ENCODE measurements at places on chromosomes 2 and 18.
A peak's percentile ranks its signal among the peaks of the same experiment; 100 is the strongest.

DNA sequence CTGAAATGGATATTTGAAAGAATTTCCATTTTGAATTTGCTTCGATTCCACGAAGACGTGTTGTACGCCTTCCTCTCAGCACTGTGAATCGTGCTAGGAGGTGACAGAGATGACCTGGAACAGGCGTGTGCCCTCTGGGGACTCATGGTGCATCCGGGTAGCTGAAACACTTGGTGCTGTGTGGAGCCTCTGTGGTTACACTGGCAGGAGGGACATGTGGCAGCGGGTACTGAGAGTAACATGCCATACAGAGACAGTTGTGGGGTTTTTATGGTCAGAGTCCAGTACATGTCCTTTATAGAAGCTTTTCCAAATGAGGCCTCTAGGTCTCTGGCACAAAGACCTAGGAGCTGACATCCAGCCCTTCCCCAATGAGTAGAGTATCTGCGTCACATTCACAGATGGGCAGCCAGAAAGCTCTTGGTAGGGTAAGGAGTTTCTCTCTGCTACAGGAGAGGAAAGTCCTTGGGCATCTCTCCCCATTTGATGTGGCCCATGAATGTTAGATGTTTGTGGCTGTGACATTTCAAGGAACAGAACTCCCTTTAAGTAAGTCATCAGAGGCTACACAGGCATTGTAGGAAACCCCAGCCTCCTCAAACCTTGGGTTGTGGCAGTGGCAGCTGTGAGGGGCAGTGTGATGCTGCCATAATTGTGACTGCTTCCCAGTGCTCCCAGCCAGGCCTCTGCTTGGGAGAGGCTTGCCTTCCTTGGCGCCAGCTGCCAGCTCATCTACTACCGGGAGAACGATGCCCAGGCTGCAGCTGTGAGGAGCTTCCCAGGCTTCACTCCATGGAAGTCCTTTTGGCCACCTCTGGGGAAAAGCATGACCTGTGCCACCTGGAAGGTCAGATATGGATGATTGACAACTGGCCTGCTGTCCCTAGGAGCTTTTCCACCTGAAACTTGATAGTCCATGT lies 80.6 kb downstream of the ACOXL start:
- DNase-seq: no peak

- DNase-seq: peak; percentile 70
Observed at GRCh38 chr2:28452534-28453081, 43.3 kb upstream of the PLB1 start.

- DNase-seq: no peak
Observed at GRCh38 chr2:150617351-150617978, 130.0 kb upstream of the RND3 start.

GRCh38 chr2:120599072-120599471 lies 136.6 kb upstream of the GLI2 start:
- no peak for DNase-seq

DNA sequence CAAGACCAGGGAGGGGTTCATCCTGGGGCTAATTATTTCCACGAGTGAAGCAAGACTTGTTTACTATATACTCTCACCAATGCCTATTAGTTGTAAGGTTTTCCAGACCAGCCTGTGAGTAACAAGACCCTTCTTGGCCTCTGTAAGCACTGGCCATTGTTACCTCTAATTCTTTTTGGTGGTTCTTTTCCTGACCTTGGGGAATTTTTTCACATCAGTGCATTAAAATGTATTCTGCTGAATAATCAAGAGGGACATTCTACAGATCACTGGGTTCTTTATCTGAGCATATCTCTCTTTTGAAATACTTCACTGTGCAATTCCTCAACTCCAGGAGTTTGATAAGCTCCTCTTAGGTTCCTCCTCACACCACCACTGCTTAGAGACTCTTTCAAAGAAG lies 909.9 kb upstream of the ACVR2A start:
- DNase-seq: no peak

DNA sequence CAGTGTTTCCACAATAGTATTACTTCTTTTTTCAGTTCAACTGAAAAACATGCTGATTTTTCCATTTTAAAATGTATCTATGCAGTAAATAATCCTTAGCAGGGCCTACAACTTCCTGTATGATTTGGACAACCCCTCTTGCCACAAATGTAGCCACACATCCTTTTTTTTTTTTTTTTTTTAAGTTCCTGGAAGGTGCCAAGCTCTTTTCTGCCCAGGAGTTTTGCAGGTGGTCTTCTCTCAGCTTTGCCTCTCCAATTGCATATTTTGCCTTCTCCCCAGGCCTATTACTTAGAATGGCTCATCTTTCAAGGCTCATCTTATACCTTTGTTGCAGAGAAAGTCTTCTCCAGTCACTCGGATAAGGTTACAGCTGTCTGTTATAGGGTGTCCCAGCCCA lies 11.6 kb downstream of the KLHL14 start:
- no peak for DNase-seq

- DNase-seq: no peak
Observed at GRCh38 chr2:112848833-112849232, 12.3 kb upstream of the IL1B start.

DNA sequence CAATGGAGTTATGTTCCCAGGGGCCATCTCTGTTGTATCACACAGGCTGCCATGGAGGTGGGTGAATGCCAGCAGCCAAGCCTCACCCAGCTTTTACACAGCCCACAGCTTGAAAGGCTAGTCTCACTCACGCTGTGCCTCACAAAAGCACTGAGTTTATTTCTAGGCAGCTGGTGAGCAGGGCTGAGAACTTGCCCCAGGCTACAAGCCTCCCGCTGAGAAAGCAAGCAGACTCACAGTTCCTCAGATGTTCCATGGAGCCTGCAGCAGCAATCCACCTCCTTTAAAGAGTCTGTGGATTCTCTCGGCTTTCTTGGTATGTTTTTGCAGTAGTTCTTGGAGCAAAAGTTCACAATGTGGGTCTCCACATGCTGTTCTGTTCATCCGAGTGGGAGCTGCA lies 40.9 kb upstream of the ALKAL2 start:
- DNase-seq: no peak

DNA sequence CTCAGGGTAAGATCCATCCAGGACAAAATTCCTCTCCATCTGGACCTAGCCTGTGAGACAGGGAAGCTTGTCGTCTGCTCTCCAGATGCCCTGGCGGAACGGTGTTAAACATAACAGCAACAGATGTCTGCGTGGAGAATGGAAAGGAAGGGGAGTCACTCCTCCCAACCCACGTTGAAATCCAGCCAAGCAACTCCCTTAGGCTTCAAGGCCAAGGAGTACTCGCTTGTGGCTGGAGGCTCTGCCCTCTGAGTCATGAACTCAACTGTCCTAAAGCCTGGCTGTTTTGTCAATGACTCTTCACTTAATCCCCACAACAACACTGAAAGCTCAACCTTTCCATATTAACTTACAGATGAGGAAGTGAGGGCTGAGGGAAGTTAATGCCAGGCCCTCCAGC lies 42.2 kb downstream of the TPO start:
- no peak for DNase-seq

DNA sequence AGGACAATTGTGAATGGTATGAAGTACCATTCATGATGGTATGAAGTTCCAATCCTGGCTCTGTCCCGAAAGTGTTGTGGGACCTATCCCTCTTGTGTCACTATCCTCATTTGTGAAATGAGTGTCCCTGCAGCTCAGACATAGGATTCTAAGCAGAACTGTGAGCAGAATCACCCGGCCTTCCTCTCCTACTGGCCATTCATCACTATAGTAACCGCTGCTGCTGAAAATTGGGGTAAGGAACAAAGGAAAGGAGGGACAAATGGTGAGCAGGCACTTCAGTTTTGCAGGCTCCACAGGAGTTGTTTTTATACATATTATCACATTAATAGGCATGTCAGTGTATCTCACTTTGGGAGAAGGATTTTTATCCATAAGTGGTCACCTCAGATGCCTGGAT lies 27.4 kb downstream of the SMYD1 start:
- DNase-seq: no peak

DNA sequence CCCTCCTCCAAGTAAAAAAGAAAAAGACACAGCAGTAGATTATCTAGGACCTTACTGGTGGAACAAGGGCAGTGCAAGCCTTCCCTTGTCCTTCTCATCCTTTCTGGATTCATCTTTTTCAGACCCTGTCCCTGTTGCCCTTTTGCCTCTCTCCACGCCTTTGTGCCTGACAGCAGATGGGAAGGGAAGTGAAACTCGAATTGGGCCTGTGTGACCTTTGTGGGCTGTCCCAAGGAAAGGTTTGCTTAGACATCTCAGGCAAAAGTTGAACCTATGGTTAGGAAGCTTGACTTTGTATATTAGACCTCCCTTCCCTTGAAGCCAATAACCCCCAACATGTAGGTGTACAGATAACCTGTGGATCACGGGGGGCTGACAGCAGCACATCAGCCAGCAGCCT lies 185.3 kb downstream of the PRKCE start:
- peak; percentile 35 for DNase-seq

GRCh38 chr18:13615432-13615861 lies 110.9 kb downstream of the FAM210A start:
- DNase-seq: no peak

GRCh38 chr2:74080346-74080745 lies 67.4 kb downstream of the BOLA3 start:
- DNase-seq: no peak

- no peak for DNase-seq
Observed at GRCh38 chr18:31041271-31042083, 1.1 kb downstream of the DSC3 start.

DNA sequence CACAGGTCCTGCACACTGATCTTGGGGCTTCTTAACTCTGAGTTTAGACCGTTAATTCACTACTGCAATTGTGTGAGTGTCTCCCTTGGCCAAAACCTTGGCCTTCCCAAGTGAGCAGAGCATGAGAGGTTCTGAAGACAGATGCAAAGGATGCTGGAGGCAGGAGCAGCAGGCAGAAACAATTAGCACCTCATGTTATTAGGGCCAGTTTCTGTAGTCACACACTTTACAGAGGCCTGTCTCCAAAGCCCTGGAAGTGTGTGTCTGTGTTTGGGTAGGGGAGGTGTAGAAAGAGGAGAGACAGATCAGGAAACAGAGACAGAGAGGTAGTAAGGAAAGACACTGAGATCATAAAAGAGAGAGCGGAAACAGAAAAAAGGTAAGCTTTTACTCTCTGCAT lies 533.8 kb downstream of the TMEM182 start:
- no peak for DNase-seq

GRCh38 chr2:66389651-66390131 lies 45.2 kb upstream of the MEIS1 start:
- no peak for DNase-seq

DNA sequence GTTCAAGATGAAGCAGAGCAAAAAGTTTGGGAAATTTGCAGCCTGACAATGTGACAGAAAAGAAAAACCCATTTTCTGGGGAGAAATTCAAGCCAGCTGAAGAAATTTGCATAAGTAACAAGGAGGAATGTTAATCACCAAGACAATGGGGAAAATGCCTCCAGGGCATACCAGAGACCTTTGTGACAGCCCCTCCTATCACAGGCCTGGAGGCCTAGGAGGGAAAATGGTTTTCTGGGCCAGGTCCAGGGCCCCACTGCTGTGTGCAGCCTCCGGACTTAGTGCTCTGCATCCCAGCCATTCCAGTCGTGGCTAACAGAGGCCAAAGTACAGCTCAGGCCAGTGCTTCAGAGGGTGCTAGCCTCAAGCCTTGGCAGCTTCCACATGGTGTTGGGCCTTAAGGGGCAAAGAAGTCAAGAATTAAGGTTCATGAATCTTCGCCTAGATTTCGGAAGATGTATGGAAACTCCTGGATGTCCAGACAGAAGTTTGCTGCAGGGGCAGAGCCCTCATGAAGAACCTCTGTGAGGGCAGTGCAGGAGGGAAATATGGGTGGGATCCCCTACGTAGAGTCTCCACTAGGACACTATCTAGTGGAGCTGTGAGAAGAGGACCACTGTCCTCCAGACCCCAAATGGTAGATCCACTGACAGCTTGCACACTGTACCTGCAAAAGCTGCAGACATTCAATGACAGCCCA lies 314.1 kb upstream of the TRIB2 start:
- no peak for DNase-seq

- DNase-seq: no peak
Observed at GRCh38 chr18:39840856-39841481, 2114.1 kb upstream of the PIK3C3 start.

- DNase-seq: no peak
Observed at GRCh38 chr2:189783451-189783926, 650 bp downstream of the ORMDL1 start.

- DNase-seq: no peak
Observed at GRCh38 chr2:113228991-113229716, 49.6 kb downstream of the PAX8 start.

DNA sequence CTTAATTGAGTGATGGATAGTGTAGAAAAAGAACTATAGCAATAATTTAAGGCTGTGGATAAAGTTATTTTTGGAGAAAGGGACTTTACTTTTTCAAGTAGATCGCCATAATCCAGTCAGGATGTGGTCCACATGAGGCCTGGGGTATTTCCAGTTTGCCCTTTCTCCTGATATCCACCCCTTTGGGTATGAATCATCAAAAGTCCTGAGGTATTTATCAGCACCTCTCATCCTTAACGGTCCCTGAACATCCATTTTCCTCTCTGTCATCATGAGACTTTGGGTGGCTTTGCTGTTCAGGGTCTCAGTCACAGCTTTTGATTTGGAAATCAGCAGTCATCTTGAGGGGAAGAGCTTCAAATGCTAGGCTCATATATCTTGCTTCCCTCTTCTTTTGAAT lies 39.3 kb upstream of the ELAC1 start:
- DNase-seq: no peak

DNA sequence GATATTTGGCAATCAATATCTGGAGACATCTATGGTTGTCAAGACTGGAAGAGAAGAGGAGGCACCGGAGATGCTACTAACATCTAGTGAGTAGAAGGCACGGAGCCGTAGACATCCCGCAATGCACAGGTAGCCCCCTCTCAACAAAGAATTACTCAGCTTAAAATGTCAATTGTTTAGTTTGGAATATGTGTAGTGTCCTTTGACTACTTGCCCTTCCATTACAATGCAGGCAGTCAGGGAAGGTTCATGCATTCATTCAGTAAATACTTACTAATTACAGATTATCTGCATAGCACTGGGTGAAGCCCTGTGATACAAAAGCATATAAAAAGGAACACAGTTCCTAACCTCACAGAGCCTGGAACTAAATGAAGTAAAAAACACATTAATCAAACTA lies 294.0 kb downstream of the RIT2 start:
- no peak for DNase-seq

GRCh38 chr2:185388226-185388625 lies 350.4 kb upstream of the FSIP2 start:
- no peak for DNase-seq

DNA sequence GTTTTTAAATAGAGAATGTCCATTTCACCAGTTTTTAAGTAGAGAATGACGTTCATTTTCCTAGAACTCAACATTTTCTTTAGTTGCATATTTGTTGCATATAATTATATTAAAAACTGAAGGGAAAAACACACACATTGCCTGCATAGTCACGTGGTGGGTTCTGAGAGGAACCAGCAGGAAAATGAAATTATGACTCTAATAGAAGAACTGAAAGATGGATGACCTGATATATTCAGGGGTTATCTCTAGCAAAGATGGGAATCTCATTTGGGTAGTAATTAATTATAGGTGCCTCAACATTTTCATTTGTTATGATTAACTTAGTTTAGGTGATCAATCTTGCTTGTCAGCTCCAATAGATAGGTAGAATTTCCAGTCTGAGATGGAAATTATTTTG lies 288.3 kb downstream of the TRIB2 start:
- DNase-seq: no peak

Data from CD4-positive, alpha-beta T cell treated with Interleukin-15 for 1 hour (primary cell).